Endodermal cell (in vitro differentiated cells): ENCODE measurements at places on chromosomes 1 and 21. TPM values are rescaled to one million over a fixed set of nuclear protein-coding genes. Genes with fewer than 3 reads are reported as not detected.
A peak's percentile ranks its signal among the peaks of the same experiment; 100 is the strongest.

VASH2 gene
- 13.7 to 22.9 TPM (median 14.5 TPM) in 3 replicates for total RNA-seq

- no peak overlapping the region for H3K27ac ChIP-seq
- no peak for DNase-seq
- no peaks in the 10 kb centered on the region for H3K27me3 ChIP-seq
- no peak overlapping the region for H3K4me3 ChIP-seq
- no peaks in the 10 kb centered on the region for H3K4me1 ChIP-seq
These were observed 1267.9 kb downstream of the MRPL39 start for GRCh38 chr21:24339406-24339805.

PRMT6 gene
- total RNA-seq: 10.0 to 26.0 TPM (median 25.1 TPM) in 3 replicates

DNA sequence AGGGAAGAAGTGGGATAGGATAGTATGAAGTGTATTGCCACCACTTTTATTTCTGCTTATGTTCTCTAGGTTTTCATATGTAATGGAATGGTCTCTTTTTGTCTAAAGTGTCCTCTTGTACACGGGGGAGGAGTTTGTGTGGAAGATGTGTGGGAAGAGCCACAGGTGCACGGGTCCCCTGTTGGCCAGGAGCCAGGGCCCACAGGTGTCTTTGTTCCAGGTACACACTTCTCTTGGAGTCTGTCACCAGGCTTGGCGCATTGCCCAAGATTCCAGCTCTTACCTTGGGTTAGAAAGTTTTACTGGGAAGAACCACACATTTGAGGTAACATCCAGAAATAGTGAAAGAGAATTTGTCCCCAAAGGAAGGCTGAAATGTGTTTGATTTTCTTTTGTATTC, 10.5 kb downstream of the TENT5C start:
- H3K27ac ChIP-seq: no peak overlapping the region
- H3K4me3 ChIP-seq: no peak overlapping the region
- peaks cover 10% of the 10 kb centered on the region for H3K4me1 ChIP-seq
- H3K36me3 ChIP-seq: no peaks in the 10 kb centered on the region
- no peaks in the 10 kb centered on the region for H3K27me3 ChIP-seq

GRCh38 chr1:199550199-199551065, 477.1 kb upstream of the NR5A2 start:
- no peak for DNase-seq
- H3K4me3 ChIP-seq: no peak overlapping the region
- H3K4me1 ChIP-seq: no peaks in the 10 kb centered on the region

GRCh38 chr1:112337028-112337531, 58.9 kb upstream of the CTTNBP2NL start:
- no peaks in the 10 kb centered on the region for H3K36me3 ChIP-seq
- H3K4me3 ChIP-seq: no peak overlapping the region
- no peaks in the 10 kb centered on the region for H3K4me1 ChIP-seq
- peak; percentile 74 for DNase-seq
- no peak overlapping the region for H3K27ac ChIP-seq

DNA sequence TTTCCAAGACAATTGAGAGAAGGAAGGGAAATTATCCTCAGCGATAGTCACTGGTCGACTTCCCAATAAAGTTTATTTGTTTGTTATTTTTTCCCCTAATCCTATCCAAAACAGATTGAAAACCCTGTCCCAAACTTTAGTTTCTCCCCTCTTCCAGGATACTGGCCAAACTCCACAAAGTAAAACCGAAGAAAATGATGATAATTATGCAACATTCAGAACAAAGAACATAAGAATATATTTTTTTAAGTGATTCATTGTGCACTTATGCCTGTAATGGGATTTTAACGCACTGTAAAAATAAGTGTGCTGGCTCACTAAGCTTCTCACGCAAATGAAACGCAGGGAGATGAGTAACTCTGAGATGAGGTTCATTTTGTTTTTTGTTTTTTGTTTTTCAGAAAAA, 6.0 kb downstream of the GLIS1 start:
- no peak overlapping the region for H3K4me3 ChIP-seq
- no peak for DNase-seq
- no peak overlapping the region for H3K27ac ChIP-seq
- H3K36me3 ChIP-seq: no peaks in the 10 kb centered on the region
- H3K27me3 ChIP-seq: peaks cover 29% of the 10 kb centered on the region

SPATA21 gene
- 0.27 TPM in 1 of 2 replicates, not detected in the other for total RNA-seq

GRCh38 chr1:30842697-30843354, 65.7 kb downstream of the SDC3 start:
- H3K36me3 ChIP-seq: no peaks in the 10 kb centered on the region
- H3K4me1 ChIP-seq: peaks cover 23% of the 10 kb centered on the region
- no peak overlapping the region for H3K27ac ChIP-seq
- H3K4me3 ChIP-seq: no peak overlapping the region

GRCh38 chr1:161730050-161730564, 8.8 kb downstream of the FCRLB start:
- H3K27me3 ChIP-seq: peaks cover 61% of the 10 kb centered on the region
- H3K4me1 ChIP-seq: peaks cover 16% of the 10 kb centered on the region
- no peak overlapping the region for H3K27ac ChIP-seq

CAMK1G gene
- total RNA-seq: 0.50 and 0.55 TPM in 2 replicates

DNA sequence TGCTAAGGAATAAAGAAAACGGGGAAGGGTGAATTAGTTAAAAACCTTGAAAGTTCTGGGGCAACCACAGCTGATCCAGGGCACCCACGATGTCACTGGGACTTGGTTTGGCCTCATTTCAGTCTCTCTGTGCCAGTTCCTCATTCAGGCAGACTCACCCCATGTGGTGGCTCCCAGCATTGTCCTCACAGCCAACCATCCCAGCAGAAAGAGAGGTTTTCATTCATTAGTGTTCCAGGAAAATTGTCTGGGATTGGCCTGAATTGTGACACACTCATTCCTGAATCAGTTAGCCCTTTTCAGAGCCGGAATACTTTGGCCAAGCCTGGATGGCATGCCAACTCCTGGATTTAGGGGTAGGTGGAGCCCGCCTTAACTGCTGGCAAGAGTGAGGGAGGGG, 367.7 kb downstream of the PRDM2 start:
- no peak for DNase-seq
- no peak overlapping the region for H3K4me3 ChIP-seq
- H3K36me3 ChIP-seq: no peaks in the 10 kb centered on the region
- H3K4me1 ChIP-seq: no peaks in the 10 kb centered on the region
- no peak overlapping the region for H3K27ac ChIP-seq
- peaks cover 9% of the 10 kb centered on the region for H3K27me3 ChIP-seq
